GM20000 (cell line): ENCODE measurements at places on chromosomes 5 and 9.

DNA sequence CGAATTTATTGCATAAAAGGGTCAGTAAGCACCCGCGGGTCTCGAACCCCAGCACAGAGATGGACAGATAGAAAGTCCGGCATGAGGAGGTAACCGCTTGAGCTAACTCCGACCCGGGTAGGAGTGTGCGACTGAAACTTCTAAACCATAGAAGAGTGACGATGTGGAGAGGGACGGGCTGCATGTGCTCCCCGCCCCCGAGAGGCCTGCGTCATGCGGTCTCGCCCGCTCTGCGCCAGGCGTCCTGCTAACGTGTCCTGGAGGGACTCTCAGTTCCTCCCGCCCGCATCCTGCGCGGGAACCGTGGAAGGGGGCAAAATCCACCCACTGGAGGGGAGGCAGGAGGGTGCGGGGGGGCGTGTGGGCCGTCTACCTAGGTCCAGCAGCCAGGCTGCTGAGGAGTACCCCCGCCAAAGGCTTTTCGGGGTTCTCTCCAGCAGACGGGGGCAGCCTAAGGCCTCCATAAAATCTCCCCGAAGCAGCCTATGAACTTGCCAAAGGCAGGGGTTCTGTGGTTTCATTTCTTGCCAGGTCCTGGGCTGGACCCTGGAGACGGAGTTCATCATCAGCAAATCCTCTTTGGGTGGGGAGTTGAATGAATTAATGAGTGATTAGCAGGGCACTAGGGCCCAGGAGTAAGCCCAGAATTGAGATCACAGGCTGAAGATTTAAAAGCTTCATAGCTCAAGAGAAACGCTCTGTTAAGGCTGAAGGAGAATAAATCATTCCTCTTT is 51.9 kb downstream of the TGFBI start:
- peak; percentile 85 for DNase-seq

DNA sequence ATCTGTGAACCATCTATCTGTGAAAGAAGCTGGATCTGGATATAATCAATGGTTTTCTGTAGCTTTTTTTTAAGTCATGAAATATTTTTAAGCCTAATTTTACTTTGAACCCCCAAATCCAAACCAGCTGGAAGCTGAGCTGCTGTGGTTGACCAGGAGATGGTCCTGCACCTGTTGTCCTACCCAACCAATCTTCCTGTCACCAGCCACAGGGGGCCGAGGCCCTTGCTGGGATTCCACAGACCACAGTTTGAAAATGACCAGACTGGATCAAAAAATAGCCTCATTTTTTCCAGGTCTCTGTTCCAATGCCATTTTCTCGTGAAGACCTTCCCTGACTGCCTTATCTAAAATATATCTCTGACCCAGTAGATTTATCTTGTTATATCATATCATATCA is 200.6 kb downstream of the SGCD start:
- no peak for DNase-seq

DNA sequence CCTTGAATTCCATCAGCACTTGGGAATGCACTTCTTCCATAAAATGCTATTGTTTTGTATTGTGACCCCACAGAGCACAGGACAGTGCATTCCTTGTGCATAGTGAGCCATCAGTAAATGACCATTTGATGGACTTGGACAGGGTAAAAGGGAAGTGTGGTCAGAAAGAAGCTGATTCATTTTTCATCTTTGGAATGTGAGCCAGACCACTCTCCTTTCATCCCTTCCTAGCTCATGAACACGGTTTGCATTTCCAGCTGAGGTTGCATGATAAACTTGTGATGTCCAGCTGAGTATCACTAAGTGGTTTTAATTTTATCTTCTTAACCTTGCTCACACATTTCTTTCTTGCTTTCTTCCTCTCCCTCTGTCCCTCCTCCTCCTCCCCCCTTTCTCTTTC is 101.3 kb downstream of the NUDT12 start:
- DNase-seq, result no peak

GRCh38 chr9:34927061-34927460 is 31.0 kb upstream of the PHF24 start:
- no peak for DNase-seq

DNA sequence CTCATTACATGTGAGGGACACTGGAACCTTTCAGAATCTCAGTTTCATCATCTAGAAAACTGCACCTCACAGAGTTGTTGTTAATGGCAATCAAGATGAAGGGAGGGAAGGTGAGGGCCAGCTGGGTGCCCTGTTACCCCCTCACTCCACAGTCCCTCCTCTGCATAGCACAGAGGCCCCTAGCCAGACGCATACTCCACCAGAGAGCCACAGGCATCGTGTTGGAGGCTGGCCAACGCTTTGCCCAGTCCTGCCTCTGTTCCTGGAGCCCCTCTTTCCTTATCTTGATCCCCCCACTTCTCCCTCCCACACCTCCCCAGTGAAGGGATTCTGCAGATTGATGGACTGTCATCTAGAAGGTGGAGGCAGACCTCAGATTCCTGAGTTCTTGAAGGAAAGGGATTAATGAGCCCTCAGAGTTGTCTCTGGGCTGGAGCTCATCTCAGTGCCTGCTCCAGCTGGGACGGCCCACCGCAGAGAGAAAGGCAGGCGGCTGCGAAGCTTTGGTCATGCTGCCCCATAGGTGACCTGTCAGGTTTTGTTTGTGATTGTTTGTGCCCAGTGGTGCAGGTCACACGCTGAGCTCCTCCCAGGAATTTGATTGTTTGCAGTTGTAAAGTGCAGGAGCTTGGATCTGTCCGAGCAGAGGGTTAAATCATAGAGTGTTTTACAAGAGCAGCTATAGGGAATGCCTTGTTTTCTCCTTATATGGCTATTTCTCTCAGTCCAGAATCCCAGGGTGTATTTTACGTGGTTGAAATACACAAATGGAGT is 487.3 kb downstream of the CCDC171 start:
- DNase-seq, result no peak

GRCh38 chr5:151799407-151799806 is 27.7 kb downstream of the G3BP1 start:
- no peak for DNase-seq

- peak; percentile 77 for DNase-seq
These were observed 43.0 kb downstream of the STRBP start for GRCh38 chr9:123225374-123225813.

DNA sequence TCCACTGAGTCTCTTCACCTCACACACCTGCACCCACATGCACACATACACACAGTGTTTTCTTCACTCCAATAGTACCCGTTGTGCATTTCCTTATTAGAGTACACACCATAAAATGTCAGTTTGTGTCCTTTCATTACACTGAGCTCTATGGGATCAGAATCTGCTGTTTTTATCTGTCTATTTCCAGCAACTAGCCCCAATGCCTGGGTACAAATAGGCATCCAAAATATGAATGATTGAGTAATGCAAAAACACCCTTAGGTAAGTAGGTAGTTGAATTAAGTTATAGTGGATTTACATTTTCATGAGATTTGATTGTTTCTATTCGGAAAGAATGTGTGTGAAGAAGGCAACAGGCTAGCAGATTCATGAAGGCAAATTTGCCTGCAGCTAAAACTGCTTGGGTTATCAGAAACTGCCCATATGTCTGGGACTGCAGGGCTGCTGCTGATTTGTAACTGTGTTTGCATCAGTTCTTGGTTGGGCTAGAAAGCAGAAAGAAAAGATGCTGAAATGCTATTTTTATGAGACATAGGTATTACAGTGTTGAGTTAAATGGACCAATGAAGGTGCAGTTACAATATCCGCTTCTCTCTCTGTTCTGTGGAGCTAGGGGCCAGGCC is 26.9 kb downstream of the PPP3R2 start:
- DNase-seq, result no peak

DNA sequence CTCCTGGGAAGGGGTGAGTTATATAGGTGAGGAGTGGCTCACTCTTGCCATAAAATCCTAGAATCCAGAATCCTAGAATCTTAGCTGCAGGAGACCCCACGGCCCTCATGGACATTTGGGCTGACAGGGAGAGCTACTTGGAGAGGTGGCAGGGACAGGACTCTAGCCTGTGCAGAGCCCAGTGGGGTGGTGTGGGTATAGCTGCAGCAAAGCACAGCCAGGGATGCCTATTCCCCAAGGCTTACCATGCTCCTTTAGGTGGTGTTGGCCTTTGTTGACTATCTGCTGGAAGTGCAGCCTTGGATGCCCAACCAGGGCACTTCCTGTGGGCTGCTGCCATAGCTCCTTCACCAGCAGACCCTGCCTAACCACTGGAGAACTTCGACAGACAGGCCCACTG is 70.0 kb upstream of the PTPN3 start:
- no peak for DNase-seq

GRCh38 chr5:105954341-105954740 is 1716.4 kb downstream of the EFNA5 start:
- no peak for DNase-seq

GRCh38 chr9:114291064-114291474 is 31.8 kb upstream of the ORM1 start:
- DNase-seq, result peak; percentile 73

- DNase-seq, result no peak
These were observed 2.2 kb downstream of the THBS4 start for GRCh38 chr5:80037366-80037765.

- no peak for DNase-seq
These were observed 16.2 kb upstream of the MAT2B start for GRCh38 chr5:163489055-163489744.

- no peak for DNase-seq
These were observed 139.8 kb upstream of the RPS23 start for GRCh38 chr5:82417776-82418607.

DNA sequence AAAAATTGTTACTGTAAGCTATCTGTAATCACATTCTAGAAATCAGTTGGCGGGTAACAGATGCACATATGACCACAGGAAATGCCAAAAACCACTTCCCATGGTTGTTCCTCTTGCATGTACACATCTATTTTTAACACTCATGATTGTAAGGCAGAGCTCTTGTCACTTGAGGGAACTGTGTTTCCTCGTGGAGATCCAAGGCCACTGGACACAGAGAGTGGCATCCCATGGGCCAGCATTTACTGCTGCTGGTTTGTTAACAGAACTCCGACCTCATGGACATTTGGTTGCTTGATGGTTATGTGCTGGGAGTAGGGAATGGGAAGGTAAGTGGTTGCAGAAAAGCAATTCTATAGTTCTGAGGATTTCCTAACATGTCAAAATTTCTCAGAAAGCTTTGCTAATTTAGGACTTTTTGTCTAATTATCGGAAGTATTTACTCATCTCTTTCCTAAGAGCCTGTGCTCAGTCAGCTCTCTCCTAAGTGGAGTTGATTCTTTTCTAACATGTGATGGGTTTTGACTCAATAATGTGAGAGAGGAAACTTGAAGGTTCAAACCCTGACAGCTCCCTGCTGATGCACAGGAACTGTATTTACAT is 202.0 kb upstream of the NR3C1 start:
- DNase-seq, result peak; percentile 34

DNA sequence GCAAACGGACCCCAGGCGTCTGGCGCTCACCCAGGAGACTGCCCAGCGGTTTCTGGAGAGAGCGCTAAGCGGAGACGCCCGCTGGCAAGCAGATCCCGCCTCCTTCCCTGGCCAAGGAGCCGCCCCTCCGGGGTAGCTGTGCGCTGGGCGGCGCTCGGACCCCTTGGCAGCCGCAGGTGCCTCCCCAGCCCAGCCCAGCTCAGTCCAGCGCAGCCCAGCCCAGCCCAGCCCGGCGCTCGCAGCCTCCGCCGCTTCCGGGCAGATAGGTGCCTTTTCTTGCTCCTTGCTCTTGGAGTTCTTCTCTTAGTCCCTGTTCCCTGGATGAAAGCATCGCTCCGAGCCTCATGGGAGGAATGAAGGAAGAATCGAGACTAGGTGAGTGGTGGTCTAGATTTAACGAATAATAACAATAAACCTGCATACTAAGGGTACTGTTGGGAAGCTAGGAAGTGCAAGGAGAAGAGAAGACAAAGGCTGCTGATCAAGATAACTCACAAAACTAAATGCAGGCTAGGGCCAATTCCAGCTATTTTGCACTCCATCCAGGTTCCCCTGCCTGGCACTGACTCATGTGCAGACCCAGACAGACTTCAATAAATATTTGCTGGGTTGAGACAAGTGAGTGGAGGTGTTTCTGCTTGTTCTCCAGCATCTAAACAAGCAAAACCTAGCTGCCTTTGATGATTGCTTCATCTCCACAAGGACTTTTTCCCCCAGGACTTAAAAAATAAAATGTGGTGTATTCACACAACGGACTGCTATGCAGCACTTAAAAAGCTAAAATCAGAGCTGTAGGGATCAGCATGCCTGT is at the start of gene STK32A:
STK32A (plus strand) TSS at position 202 of the 811 bp plus-strand sequence. CDS start 4,609 bp downstream, outside the sequence.
- no peak for DNase-seq

- no peak for DNase-seq
These were observed 9.8 kb downstream of the PDLIM4 start for GRCh38 chr5:132267166-132267739.

- no peak for DNase-seq
These were observed 66.3 kb upstream of the EPB41L4B start for GRCh38 chr9:109387206-109387605.

DNA sequence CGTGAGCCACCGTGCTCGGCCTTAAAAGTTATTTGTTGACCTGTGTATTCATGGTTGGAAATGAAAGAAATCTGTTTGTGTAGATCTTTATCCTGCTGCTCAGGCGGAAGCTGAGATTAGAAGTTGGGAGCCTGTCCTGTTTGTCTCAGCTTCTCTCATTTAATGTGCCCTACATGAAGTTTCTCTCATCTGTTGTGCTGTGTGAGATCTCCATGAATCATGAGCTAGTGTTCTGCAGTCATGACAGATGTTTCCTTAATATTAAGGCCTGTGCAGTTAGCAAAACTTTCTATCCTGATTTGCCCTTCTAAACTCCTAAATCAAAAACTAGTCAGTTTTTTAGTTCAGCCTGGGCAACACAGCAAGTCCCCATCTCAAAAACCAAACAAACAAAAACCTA is 59.5 kb downstream of the FAM78A start:
- DNase-seq, result no peak

DNA sequence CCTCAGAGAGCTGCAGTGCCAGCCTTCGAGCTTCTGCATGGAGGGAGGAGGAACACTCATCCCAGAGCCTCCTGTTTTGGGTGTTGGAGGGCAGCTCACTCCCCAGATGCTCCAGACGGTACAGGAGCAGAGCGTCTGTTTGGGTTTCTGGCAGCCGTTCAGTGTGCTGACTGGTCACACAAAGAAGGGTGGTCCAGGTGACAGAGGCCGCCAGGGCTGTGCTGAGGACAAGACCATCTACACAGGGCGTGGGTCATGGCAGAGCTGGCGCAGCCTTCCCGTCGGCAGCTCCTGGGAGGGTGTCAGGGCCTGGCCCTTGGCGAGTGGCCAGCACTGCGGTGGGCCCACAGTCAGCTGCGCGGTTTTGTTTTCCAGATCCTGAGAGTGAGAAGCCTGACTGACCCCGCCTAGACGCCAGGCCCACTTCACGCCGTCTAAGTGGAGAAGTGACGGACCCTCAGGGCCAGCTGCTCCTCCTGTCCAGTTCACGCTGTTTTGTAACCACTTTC is 131.4 kb upstream of the FAM120A start:
- DNase-seq, result no peak

DNA sequence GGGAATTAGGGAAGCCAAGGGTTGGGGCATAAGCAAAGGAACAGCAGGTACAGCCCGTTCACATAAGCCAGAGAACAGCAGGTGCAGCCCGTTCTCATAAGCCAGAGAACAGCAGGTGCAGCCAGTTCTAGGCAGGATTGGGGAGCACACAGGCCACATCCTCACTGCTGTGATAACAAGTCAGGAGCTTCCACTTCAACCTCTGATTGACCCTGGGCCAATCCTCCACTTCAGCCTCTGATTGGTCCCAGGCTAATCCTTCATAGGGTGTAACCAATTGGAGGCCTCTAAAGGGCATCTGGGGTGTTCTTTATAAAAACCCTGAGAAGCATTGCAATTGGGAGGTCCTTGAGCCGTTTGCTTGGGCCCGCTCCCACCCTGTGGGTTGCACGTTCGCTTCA is 27.5 kb downstream of the CEL start:
- no peak for DNase-seq
